Lung (tissue), 17 donors: ENCODE measurements at places on chromosomes 5 and 9. TPM values are rescaled to one million over a fixed set of nuclear protein-coding genes. Genes with fewer than 3 reads are reported as not detected.

DNA sequence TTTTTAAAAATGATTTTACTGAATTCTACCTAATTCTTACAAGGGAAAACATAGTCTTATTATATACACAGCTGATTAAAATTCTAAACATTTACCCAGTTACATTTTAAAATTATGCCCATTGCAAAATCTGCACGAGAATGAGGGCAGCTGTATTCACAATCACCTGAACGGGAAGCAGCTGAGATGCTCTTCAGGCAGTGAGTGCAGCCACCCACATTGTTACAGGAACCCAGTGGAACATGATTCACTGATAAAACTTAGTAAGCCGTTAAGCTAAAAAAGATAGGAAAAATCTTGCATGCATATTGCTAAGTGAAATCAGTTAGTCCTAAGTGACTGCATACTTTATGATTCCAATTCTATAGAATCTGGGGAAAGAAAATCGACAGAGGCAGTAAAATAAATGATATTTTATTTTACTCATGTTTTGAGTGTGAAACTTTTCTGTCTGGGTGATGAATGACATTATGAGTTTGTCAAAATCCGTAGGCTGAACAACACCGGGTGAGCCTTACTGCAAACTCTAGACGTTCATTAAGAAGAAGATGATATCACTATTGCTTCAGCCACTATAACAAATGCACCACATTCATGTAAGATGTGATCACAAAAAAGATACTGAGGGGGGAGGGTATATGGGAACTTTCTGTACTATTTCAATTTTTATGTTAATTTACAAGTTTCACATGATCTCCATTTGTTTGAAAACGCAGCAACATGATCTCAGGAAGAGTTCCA lies 39.1 kb upstream of the FLT4 start:
- no peaks in the 10 kb centered on the region for H3K36me3 ChIP-seq
- H3K27me3 ChIP-seq: peaks cover 14% of the 10 kb centered on the region
- no peak overlapping the region for H3K27ac ChIP-seq
- no peak for DNase-seq
- H3K4me1 ChIP-seq: no peaks in the 10 kb centered on the region
- no peak overlapping the region for H3K4me3 ChIP-seq

DNA sequence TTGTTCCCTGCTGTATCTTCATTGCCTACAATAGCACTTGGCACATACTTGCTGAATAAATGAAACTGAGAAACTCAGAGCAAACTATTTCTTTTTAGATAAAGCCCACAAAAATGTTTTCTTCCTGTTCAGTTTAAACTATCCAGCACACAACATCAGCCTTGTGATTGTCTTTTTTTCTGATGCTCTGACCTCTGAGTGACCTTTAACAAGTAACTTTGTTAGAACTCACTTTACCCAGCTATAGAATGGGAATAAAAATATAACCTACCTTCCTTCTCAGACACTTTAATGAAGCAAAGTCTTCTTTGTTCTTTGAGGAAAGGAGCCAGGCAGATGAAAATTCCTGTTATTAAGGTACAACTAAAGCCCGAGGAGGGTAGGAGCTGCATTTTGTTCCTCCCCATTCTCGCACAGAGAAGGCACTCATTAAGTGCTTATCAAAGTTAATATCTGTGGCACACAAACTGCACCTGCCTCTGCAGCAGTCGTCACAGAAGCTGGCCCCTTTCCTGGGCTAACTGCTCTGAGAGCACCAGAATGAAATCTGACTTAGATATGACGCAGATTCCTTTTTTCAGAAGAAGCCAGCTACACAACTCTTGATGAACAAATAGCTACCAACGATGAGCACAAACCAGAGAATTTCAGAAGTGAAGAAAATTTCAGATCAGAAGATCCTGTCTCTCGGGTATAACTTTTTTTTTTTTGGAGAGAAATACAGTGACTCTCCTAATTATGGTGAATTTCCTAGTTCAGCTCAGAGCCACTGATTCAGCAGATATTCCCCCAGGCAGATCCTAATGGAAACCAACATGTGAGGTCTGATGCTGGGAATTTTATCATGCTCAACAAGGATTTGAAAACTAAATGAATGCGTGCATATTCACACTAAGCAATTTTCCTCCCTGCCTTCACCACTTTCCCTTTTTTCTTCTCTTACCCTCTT lies 31.0 kb upstream of the NR3C1 start:
- peaks cover 3% of the 10 kb centered on the region for H3K4me1 ChIP-seq
- H3K4me3 ChIP-seq: no peak overlapping the region
- no peaks in the 10 kb centered on the region for H3K36me3 ChIP-seq
- no peak for DNase-seq
- no peak overlapping the region for H3K27ac ChIP-seq
- no peaks in the 10 kb centered on the region for H3K27me3 ChIP-seq

DNA sequence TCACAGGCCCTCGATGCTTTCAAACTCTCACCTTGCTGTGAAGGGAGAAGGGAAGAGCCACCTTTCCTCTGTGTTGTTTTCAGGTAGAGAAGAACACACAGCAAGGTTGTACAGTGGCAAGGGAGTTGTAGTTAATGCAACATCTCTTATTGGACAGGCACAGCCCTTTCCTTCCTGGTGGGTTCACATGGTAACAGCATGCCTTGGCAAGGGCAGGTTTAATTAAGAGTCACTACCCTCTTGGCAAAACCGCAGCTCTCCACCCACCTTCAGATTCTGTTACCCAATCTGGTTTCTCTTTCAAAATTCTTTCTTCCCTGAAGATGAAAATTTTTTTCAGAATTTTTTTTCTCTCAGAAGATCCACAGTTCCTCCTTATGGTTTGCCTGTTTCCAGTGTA lies 253.1 kb downstream of the TLR4 start:
- no peaks in the 10 kb centered on the region for H3K36me3 ChIP-seq
- no peak for DNase-seq

Gene ESM1
- 3.8 TPM for total RNA-seq

Gene GCNT4
- total RNA-seq: 2.8 TPM

Gene PCDHB14
- 10.6 TPM for total RNA-seq

Gene CDC14B
- 11.5 TPM for total RNA-seq
